SK-N-SH treated with all-trans-retinoic acid at 6 μM for 48 hours (cell line): ENCODE measurements at places on chromosomes 7 and 10.

DNA sequence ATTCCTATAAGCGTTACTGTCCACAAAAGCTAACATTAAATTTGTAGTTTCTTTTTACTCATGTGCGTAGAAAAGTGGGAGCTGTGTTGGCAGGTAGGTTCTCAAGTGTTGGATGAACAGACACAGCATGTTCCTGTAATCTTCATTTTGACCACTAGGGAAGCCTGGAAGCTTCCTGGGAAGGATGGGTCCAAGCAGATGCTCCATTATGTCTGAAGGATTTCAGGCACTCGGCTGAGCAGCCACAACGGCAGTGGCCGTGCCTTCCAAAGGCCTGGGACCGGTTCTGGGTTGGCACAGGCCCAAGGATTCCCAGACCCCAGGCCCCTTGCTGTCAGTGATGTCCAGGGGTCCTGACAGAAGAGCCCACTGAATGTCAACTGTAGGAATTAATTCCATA lies 386.3 kb downstream of the TNS3 start:
- ATAC-seq, result peak; percentile 77

GRCh38 chr10:71889388-71889987 lies 38.4 kb upstream of the PSAP start:
- peak; percentile 7; the same call in 2 of the 3 replicates for ATAC-seq

DNA sequence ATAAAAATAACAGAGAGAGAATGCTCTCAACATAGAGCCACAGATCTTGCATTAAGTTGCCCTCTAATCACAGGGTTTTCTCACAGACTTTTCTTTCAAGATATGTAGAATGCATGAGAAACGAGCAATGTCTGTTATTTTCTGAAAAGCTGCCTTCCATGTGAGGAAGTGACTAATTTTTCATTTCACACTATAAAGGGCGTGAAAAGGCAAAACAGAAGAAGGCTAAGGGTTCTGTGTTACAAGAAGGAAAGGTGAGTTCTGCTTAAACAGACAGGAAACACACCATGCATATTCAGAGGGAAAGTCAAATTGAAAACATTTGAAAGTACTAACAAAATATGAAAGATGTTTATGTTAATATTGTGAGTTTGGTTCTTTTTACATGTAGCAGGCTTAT lies 189.2 kb downstream of the SEMA3D start:
- ATAC-seq, result no peak

GRCh38 chr10:71742301-71743088 lies 22.9 kb upstream of the C10orf105 start:
- ATAC-seq, result no peak

DNA sequence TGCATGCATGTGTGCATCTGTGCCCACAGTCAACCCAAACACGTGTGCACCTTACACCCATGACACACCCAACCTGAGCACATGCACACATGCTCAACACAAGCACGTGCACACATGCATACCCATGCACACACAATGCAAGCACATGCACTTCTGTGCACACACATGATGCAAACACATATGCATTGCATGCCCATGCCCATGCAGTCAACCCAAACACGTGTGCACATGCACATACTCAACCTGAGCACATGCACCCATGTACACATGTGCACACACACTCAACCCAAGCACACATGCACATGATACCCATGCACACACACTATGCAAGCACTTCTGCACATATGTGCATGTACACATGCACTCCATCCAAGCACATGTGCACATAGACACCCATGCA lies 84.5 kb upstream of the FAM20C start:
- no peak for ATAC-seq

DNA sequence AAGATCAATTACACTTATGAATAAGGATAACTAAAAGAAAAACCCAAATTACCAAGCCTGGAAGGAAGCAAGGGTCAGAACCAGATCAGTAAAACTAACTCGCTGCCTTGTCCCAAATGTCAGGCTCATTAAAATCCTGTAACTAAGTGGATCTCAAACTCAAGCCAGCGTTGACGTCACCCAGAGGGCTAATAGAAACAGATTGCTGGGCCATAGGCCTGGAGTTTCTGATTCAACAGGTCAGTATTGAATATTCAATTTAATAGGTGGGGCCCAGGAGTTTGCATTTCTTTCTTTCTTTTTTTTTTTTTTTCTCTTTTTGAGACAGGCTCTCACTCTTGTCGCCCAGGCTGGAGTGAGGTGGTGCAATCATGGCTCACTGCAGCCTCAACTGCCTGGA lies 397.0 kb downstream of the CALN1 start:
- ATAC-seq, result no peak

DNA sequence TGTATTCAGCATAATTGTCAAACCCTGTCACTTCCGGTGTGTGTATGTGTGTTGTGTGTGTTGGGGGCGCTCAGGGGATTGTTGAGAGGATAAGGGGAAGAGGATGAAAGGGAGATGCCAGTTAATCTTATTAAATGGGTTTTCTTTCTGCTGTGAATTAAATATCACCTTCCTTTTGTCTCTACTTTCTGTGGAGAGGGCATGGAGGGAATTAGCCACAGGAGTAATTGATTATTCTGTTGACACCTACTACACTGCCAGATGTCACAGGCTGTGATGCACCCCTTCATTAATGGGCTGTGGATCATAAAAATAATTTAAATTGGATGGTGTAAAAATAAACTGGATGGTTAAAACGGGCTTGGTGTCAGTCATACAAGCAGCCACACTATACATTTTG lies 311.9 kb downstream of the MDFIC start:
- no peak for ATAC-seq

- no peak for ATAC-seq
Observed at GRCh38 chr7:106603346-106603745, 57.6 kb downstream of the CCDC71L start.

DNA sequence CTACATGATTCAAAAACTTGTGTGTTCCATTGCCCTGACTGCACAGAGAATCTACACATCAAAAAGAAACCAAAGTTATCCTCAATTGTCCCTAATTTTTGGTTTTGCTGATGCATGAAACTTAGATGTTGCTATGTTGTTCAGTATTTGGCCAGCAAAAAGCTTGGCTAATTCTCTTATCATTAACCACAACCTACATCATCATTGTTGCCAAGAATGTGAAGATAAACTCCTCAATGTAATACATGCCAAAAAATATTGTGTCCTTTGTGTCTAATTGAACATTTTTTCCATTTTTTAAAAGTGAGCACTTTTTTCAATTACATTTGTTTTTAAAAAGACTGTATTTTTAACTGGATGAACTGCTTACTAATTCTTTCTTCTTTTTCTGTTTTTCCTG lies 268.0 kb upstream of the SEMA3D start:
- peak; percentile 48 for ATAC-seq

DNA sequence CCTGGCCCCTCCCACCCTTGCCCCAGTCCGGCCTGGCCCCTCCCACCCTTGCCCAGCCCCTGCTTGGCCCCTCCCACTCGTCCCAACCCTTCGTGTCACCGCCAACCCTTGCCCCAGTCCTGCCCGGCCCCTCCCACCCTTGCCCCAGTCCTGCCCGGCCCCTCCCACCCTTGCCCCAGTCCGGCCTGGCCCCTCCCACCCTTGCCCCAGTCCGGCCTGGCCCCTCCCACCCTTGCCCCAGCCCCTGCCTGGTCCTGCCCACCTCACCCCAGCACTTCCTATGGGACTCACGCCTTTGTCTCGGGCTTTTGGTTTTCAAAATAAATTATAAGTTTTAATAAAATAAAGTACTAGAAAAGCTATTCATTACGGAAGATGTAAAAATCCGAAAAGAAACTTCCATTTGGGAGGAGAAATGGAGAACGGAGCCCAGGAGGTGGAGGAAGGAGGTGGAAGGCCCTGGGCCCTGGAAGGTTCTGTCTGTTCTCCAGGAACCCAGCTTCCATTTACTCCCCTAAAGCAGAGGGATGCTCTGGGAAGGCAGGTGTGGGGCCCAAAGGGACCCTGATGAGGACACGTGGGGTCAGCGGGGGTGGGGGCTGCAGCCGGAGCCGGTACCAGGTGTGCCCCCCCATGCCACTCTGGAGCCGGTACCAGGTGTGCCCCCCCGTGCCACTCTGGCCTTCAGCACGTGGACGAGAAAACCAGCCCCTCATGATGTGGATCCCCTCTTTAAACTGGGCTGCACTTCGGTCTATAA lies 52.2 kb downstream of the PWWP2B start:
- ATAC-seq, result no peak

GRCh38 chr10:119132521-119133345 lies 28.8 kb downstream of the DENND10 start:
- no peak for ATAC-seq

GRCh38 chr7:150983893-150984368 lies 5.8 kb upstream of the KCNH2 start:
- no peak for ATAC-seq

GRCh38 chr10:48805411-48805810 lies 120.7 kb downstream of the WDFY4 start:
- no peak for ATAC-seq

GRCh38 chr7:128713794-128714193 lies 25.4 kb upstream of the CALU start:
- ATAC-seq, result no peak

DNA sequence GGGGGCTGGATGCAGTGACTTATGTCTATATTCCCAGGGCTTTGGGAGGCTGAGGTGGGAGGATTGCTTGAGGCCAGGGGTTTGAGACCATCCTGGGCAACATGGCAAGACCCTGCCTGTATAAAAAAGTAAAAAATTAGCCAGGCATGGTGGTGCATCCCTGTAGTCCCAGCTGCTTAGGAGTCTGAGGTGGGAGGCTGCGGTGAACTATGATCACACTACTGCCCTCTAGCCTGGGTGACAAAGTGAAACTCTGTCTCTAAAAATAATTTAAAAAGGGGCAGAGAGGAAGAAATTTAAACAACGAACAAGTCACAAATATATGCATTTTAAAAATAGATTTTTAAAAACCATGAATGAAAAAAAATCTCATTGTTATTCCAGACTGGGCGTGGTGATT lies 46.2 kb upstream of the FEZF1 start:
- peak; percentile 28; the same call in 1 of the 3 replicates for ATAC-seq

DNA sequence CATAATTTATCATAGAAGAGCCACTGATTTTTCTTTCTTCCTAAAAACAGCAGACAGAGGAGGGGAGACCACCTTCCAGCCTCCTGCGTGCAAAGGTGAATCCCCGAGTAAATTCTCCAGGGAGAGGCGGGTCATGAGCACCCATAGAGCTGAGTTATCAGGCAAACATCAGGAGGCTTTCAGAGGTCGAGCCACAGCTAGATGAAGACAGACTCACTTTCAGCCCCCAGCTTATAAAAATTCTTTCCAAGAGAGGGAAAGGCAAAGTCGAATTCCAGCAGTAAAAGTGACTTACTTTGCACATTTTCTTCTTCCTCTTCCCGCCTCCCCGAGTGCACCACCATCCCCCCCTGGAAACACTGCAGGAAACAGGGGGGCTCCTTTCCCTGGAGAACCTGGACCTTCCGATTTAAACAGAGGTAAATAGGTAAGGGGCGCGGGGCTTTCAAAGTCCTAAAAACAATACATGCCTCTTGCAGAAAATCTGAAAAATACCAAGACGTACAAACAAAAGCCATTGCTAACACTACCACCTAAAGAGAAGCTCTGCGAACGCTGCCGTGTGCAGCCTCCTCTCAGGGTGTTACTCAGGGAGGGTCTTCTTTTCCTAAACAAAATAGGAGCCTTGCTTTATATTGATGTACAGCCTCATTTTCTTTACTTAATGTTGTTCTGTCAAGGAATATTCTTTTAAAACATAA lies 163.8 kb downstream of the SVIL start:
- no peak; the same call in 2 of the 3 replicates for ATAC-seq

DNA sequence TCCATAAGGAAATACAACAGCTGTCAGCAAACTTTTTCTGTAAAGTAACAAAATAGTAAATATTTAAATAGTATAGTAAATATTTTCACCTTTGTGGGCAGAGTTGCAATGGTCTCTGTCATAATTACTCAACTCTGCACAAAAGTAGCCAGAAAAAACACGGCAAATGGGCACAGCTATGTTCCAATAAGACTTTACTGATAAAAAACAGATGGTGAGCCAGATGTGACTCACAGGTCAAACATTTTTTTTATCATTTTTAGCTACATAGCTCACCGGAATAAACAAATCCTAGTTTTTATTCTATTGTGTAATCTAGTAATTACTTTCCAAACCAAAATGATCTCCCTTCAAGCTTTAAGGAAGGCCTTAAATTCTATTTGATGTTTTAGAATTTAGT lies 55.3 kb downstream of the NCAPG2 start:
- ATAC-seq, result peak; percentile 79

DNA sequence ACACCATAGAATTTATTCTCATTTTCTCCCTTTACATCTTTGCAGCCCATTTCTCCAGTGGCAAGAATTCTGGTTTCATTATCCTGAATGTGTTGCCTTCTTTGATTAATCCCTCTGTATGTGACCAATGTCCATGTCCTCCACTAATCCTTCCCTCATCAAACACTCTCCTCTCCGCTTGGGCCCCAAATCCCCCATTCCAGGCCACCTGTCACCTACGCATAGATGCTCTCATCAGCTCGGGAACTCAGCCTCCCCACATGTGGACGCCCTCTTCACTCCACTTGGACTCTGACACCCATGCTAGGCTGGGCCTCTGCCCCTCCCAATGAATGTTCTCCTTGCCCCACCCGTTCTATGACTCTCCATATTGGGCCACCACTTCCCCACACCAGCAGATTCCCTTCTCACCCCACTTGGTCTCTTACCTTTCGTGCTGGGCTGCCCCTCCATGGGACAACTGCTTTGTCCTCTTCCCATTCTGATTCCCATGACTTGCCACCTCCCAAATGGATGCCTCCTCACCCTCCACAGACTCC lies 18.7 kb upstream of the RBM20 start:
- no peak for ATAC-seq

DNA sequence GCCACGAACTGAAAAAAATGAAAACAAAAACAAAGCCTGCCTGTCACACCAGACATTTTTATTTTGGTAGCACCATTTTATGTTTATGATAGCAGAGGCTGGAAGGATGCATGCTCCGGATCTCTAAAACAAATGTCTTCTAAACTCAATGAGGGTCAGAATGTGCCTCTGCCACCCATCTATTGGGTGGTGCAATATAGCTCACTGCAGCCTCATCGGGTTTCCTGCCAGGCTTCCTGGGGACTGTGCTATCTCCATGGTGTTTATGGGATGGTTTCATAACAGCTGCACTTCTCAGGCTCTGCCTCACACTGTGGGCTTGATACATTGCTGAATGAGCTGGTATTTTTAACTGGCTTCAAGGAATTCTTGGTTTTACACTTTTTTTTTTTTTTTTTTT lies 94.4 kb downstream of the ITIH5 start:
- ATAC-seq, result no peak
